ENCODE measurements at places on chromosomes 1 and 21. TPM values are rescaled to one million over a fixed set of nuclear protein-coding genes. Genes with fewer than 3 reads are reported as not detected.

DNA sequence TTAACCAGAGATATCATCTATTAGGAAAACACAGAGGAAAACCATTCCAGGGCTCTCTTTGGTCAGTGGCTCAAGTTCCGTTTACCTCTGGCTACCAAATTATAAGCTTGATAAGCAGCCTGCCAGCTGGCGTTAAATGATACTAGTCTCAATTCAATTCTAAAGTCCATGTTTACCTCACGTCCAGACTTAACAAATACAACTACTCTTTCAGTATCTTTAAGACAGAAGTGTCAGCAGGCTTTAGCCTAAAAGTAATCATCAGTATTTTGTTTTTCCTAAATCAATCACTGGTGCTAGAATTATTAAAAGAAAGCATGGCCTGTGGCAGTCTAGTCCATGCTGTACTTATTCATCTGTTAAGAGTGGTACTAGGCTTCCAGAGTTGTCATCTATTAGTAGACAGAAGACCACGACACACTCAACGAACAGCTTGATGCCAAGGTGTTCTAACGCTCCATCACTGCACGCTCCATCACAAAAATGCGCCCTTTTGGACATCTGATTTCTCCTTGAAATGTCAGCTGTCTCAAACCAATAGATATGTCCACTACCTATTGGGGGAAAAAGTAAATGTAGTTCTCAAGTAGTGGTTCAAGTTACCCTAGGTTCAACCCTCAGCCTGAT, 1.5 kb downstream of the IVNS1ABP start:
- H3K4me3 ChIP-seq = peak overlapping the region; percentile 96
- no peaks in the 10 kb centered on the region for H3K36me3 ChIP-seq
- no peak for DNase-seq
- peak overlapping the region; percentile 96 for H3K27ac ChIP-seq
- no peaks in the 10 kb centered on the region for H3K27me3 ChIP-seq

DNA sequence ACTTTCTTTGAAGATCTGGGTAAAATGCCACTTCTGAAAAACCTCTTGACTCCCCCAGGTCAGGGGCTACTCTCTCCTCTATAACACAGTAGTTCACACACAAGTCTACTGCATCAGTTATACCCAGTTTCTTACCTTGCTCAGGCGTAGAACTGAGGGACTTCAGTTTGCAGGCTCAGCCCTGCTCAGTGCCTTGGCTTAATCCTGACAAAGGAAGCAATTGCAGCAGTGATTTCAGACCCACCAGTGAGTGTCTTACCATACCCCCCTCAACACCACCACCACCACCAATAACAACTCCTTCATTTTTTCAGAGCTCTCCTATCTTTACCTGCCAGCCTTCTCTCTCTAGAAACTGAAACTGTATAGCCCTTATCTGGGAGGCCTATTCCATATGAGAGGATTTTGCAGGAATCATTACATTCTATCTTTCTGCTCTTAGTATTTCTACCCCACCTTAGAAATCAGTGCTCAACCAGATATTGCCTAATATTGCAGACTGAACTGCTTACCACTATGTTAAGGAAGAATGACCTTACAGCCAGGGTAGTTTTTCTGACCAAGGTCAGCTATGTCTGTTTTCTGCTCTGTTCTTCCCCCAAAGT, 105.5 kb upstream of the S1PR1 start:
- no peak overlapping the region for H3K4me3 ChIP-seq
- H3K36me3 ChIP-seq = no peaks in the 10 kb centered on the region
- DNase-seq = no peak
- peaks cover 5% of the 10 kb centered on the region for H3K4me1 ChIP-seq

DNA sequence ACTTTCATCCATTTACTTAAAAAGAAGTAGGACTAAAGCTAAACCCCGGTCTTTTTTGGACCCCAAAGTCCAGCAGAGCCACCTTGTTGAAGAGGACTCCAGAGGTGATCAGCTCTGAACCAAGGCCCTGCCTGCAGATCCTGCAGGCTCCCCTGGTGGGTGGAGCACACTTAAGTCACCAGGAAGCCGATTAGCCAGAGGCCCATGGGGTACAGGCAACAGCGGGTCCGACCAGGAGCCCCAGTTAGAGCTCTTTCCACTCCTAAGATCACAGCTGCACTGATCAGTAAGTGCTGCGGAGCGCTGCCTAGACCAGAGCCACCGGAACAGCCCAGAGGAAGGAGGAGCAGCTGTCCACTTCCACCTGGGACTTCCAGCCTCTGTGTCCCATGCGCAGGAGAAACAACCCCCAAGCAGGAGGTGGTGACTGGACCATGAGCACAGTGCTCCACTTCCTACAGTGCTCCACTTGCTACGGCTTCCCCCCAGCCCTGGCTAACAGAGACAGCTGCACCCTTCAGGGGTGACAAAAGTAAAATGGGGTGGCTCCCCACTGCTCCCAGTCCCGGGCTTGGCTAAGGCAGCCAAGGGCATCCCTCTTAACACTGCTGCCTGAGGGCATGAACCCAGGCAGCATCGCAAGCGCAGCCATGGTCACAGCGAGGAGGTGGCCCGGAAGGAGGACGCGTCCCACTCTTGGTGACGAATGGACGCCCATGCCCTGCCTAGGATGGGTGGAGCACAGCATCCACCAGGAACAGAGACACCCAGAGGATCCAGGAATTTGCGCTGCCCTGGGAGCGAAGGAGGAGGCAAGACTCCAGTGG, 58.0 kb downstream of the NPHP4 start:
- H3K36me3 ChIP-seq = peaks cover 3% of the 10 kb centered on the region
- H3K27me3 ChIP-seq = no peaks in the 10 kb centered on the region
- H3K27ac ChIP-seq = no peak overlapping the region
- H3K4me3 ChIP-seq = no peak overlapping the region
- DNase-seq = no peak

The GBP4 gene
- total RNA-seq = 24.1 TPM

The GJA8 gene
- not detected for total RNA-seq

The ADAMTS4 gene
- total RNA-seq = 18.8 TPM

The C1orf94 gene
- not detected for total RNA-seq

The AMIGO1 gene
- total RNA-seq = 3.9 TPM

The FCMR gene
- total RNA-seq = 10.5 TPM

All from lung (tissue), 17 donors.